ENCODE measurements at places on chromosomes 16 and 17.

DNA sequence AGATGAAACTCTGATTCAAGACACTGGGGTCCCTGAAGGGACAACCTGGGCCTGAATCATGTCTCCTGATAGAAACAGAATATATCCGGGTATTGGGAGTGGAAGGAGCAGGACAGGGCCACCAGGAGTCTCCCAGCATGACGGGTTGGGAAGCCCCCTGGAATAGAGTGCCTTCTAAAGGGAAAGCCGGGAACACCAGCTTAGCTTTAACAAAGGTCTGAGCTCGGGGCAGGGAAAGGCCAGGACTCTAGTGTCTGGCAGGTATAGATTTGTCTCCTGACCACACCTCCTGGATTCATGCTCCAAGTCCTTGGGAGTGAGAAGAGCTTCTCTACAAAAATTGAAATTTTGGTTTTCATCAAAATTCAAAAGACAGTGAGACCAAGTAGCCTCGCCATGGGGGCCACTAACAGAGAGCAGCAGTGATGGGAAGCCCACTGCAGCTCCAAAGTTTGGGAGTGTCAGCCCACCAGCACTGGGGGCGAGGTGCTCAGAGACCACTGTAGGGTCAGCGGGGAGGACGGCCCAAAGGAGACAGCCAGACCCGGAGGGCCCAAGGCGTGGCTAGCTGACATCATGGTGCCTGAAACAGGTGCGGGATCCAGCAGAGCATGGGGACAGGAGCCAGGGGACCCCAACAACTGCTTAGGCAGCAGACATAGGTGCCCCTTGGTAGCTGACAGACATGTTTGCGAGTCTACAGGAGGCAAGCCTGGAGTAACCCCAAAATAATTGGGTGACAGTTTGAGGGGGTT is 81.0 kb downstream of the C16orf78 start:
- no peak for DNase-seq

DNA sequence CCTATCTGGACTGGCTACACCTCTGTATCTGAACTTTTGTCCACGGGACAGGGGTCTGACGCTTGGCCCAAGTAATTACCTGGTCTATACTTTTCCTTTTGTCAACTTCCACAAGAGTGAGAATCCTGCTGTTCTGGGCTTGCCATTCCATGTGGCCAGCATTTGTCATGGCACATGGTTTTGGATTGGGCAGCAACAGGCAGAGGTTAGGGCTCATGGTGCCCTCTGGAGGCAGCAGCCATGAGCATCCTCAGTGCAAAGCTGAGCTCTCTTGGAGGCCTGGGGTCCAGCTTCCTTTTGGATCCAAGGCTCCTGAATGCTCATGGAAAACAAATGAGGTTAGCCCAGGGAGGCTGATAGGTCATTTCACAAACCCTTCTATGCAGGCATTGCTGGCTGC is 7.5 kb upstream of the EDC4 start:
- DNase-seq: peak; percentile 50

- DNase-seq: no peak
These were observed 5.4 kb downstream of the WDR81 start for GRCh38 chr17:1729966-1730325.

- DNase-seq: no peak
These were observed 290.6 kb upstream of the CCL2 start for GRCh38 chr17:33964344-33964979.

- DNase-seq: no peak
These were observed 54.9 kb upstream of the NACA2 start for GRCh38 chr17:61645920-61646319.

DNA sequence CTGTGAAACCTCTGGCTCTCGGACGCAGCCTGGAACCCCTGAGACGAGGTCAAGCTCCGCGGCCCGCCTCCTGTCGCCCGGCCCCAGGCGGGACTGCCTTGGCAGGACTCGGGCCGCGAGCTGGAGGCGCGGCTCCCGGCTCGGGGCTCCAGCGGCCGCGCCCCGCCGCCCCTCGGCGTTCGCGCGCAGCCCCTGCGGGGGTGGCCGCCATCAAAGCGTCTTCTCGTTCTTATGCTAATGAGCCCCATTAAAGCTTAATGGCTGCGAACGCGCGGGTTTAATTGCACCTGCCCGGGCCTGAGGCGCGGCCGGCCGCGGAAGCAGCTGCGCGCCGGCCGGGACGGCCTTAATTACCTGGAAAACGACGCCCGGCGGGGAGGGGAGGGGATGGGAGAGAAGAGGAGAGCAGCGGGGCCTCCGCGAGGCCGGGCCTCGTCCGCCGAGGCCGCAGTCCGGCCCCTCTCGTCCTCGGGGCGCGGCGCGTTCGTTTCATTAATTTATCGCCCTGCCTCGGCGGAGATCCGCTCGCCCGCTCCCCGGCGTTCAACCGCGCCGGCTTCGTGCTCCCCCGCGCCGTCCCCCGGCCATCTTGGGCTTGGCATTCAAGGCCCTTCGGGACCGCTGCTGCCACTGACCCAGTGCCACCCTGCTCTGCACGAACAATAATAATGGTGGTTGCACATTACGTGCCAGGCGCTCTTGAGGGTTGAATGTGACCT is 19.2 kb downstream of the RAI1 start:
- no peak for DNase-seq

DNA sequence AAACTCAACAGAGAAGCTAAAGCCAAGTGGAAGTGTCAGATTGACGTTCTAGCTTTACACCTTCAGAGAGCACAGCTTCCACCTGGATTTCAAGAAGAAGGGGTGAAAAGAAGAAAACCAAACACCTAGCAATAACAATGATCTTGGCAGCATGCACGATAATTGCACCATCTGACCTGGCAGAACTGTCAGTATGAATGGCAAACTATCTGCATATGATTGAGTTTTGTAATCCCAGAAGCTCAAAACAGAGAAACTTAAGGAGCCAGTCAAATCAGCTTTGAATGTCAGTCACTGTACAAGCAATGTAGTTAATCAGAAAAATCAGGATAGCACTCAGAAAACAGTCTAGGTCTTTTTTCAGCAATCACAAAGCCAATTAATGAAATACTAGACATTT is 427.1 kb downstream of the ZFHX3 start:
- no peak for DNase-seq

DNA sequence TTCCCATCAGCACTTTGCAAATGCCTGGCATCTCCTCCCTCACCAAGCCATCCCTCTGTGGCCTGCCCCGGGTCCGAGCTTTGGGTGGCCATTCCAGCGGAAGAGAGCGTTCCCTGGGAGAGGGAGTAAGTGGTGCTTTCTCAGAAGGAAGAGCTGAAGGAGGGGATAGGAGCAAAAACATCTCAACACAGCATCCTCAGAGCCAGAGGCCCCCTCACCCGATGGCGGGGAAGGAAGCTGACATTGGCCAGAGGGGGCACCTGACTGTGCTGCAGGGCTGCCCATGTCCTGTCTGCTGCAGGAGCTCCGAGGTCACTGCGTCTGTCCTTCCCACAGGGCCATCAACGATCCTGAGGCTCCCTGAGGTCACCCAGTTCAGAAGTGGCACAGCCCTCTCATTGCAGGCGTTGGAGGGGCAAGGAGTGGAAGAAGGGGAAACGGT is 427 bp upstream of the TLCD3B start:
- no peak for DNase-seq

DNA sequence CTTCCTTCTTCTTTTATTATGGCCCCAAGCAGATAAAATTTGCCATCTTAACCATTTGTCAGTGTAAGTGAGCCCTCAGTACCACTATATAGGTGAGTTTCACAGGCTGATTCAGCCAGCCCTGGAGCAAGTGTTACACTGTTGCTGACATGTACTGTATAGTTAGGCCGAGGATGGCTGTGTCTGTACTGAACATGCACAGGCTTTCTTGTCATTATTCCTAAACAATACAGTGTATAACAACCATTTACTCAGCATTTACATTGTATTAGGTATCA is 53.7 kb downstream of the AMFR start:
- peak; percentile 30 for DNase-seq

- no peak for DNase-seq
These were observed 56.6 kb downstream of the USP32 start for GRCh38 chr17:60335289-60335688.

GRCh38 chr16:88742896-88743605 is 36.7 kb downstream of the CTU2 start:
- no peak for DNase-seq

GRCh38 chr17:42203354-42203753 is 9.1 kb upstream of the GHDC start:
- no peak for DNase-seq

DNA sequence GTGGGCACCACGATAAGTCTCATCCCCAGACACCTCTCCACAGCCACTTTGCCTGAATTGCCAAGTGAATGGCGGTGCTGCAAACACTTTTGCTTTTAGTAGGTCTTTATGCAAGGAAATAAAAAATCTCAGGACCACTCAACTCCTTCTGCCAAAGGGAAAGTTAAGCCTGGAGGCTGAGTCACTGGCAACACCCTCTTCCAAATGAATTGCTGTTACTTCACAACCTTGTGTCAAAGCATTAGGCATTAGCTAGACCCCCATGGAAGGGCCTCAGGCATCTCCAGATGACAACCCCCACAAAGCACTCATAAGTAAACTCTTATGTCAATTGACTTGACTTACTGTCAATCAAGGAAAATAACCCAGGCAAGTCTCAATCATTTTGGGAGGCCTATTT is 43.0 kb downstream of the RNF112 start:
- DNase-seq: no peak

- no peak for DNase-seq
These were observed 1631.8 kb downstream of the CDH8 start for GRCh38 chr16:60404401-60404800.

DNA sequence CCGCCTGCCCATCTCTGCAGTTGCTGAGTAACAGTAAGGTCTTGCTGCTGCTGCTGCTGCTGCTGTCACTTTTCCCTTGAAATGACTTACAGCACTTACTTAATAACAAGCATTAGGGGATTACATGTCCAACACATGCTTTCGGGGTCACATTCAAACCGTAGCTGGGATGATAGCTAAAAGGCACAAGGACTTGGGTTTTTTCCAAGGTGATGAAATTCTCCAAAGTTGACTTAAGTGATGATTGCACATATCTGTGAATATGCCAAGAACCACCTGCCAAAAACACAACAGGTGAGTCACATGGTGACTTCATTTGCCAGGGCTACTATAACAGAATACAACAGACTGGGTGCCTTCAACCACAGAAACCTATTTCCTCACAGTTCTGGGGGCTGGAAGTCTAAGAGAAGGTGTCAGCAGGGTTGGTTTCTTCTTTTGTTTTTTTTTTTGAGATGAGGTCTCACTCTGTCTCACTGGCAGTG is 121.9 kb upstream of the TNRC6C start:
- peak; percentile 73 for DNase-seq

DNA sequence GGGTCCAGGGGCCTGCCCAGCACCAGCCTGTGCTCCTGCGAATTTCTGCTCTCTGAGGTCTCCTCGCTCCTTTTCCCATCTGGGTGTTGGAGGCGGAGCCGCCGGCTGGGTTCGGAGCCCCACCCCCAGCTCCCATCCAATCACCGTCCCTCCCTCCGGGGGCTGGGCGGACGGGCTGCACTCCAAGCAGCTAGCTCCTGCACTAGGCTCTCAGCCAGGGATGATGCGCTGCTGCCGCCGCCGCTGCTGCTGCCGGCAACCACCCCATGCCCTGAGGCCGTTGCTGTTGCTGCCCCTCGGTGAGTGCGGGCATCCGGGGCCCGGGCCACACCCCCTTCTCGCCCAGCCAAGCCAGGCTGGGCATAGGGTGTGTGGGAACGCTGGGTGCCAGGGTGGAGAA is at the start of gene NRN1L:
Gene NRN1L, plus strand, starts transcription at position 202 of the 400 bp plus-strand sequence. Its CDS starts 19 bp downstream, at position 221.
- DNase-seq: peak; percentile 89

DNA sequence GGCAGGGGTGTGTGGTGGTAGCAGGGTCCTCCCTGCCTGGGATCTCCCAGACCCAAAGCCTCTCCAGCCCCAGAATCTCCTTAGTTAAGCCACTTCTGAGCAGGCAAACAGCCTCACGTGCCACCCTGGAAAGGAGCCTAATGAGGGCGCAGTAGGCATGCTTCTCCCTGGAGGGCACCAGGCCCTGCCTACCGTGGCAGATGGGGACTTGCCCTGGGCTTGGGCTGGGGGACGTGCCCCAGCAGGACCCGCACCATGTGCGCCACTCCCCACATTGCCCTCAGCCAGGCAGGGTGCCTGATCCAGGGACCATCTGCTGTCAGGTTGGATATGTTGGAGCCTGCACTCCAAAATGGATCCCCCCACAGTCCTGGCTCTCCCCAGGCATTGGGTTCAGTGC is 14.2 kb downstream of the FAM83G start:
- no peak for DNase-seq

DNA sequence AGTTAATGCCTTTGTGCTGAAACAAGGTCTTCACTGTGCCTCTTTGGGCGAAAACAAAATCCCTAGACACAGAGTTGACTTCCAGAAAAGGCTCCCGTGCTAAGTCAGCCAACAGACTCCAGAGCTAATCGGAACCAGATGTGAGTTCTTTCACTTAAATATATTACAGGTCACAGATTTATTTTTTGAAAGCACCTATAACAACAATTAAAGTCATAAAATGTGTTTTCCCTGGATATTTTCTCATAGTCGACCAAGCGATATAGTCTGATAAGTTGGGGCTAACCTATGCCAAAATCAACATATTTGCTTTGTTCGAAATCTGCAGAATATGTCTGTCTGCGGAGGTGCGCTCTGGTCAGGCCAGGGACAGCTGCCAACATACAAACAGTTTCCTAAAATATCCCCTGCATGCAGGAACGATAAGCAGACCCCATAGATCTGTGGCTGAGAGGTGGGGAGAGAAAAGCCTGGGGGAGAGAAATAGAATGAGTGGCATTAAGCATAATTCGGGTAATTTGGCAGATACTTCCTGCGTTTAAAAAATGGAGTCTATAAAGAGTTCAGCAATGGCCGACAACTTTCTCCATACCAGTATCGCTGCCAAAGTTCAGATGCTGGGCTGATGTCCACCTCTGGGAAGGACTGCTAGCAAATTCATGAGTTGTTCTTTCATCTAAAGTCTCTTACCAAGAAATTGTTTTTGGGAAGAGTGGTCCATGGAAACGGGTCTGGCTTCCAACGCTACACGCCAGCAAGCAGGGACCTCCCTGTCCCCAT is 50.8 kb upstream of the MYH10 start:
- DNase-seq: no peak

DNA sequence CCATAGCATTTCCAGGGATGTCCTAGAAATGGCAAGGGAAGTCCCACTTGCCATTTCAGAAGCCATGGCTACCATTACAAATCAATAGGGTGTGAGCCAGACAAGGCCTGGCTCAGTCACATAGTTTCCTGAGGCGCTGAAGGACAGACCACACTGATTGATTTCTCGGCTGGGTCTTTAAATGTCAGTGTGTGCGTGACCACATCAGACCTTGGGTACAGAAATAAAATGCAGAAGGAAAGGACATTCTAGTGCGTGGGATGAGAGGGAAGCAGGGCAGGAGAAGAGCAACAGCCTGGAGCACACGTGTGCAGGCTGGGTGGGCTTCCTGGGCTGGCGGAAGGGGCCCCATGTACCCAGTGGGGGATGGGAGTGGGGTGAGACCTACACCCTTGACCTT is 58.7 kb upstream of the LYRM9 start:
- no peak for DNase-seq

DNA sequence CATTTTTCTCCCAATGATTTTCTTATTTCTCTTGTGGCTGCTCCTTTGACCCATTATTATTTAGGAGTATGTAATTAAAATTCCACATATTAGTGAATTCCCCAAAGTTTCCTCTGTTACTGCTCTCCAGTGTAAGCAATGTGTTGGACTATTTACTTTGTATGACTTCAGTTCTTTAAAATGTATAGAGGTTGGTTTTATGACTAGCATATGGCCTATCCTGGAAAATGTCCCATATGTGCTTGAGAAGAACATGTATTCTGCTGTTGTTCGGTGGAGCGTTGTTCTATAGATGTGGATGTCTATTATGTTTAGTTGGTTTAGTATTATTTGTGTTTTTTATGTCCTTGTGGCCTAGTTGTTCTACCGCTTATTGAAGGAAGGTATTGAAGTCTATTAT is 6.0 kb upstream of the NT5M start:
- DNase-seq: no peak

- DNase-seq: peak; percentile 79
These were observed 37.7 kb downstream of the DUSP14 start for GRCh38 chr17:37527249-37527851.

All from epithelial cell of esophagus (primary cell).